Activated naive CD8-positive, alpha-beta T cell treated with anti-CD3 and anti-CD28 coated beads for 36 hours (primary cell): ENCODE measurements at places on chromosomes 3 and 15. TPM values are rescaled to one million over a fixed set of nuclear protein-coding genes. Genes with fewer than 3 reads are reported as not detected.

The GRM2 gene
- 0.46 TPM for total RNA-seq

The TMEM40 gene
- not detected for total RNA-seq

The SAMMSON gene
- total RNA-seq: not detected

The OR5K2 gene
- not detected for total RNA-seq

The FRMD4B gene
- 7.1 TPM for total RNA-seq

The TMEM207 gene
- total RNA-seq: not detected

The SNUPN gene
- 34.1 TPM for total RNA-seq

GRCh38 chr3:149965278-149965677, 5.4 kb downstream of the PFN2 start:
- no peak for DNase-seq

GRCh38 chr3:40502034-40502433, 3.8 kb upstream of the ZNF620 start:
- no peak for DNase-seq

GRCh38 chr3:47794544-47794943, 8.4 kb upstream of the DHX30 start:
- DNase-seq: no peak

DNA sequence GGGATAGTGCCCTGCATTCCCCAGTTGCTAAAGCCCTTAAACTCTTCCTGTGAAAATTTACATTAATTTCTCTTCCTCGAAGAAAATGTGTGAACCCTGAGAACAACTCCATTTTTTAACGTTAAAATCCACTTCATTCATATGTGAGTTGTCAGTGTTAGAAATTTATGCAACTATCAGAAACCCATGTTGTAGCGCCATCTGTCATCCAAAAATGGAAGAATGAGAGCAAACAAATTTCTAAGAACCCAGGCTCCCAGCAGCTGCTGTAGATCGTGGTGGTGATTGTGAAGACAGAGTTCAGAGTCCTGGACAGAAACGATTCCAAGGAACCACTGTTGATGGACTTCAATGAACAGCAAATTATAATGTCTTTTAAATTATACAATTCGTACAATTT, 179.7 kb upstream of the NDN start:
- no peak for DNase-seq

DNA sequence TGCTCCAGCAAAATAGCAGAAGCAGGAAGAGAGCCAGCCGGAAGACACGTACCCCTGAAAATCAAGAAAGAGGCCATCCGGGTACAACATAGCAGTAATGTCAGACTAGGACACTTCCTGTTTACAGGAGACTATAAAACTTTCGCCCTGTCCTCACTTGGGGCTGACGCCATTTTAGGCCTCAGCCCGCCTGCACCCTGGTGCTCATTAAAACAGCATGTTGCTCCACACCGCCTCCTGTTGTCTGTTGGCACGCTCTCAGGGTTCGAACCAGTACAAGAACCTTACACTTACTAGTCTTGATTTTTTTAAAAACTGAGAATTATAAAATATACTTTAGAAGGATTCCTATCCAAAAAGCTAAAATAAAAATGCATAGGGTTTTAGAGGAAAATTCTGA, 159.8 kb upstream of the NR2E3 start:
- DNase-seq: no peak

- DNase-seq: no peak
These were observed 54.8 kb upstream of the VGLL4 start for GRCh38 chr3:11698326-11699082.

GRCh38 chr15:68787609-68788263, 33.0 kb downstream of the ANP32A start:
- no peak for DNase-seq

DNA sequence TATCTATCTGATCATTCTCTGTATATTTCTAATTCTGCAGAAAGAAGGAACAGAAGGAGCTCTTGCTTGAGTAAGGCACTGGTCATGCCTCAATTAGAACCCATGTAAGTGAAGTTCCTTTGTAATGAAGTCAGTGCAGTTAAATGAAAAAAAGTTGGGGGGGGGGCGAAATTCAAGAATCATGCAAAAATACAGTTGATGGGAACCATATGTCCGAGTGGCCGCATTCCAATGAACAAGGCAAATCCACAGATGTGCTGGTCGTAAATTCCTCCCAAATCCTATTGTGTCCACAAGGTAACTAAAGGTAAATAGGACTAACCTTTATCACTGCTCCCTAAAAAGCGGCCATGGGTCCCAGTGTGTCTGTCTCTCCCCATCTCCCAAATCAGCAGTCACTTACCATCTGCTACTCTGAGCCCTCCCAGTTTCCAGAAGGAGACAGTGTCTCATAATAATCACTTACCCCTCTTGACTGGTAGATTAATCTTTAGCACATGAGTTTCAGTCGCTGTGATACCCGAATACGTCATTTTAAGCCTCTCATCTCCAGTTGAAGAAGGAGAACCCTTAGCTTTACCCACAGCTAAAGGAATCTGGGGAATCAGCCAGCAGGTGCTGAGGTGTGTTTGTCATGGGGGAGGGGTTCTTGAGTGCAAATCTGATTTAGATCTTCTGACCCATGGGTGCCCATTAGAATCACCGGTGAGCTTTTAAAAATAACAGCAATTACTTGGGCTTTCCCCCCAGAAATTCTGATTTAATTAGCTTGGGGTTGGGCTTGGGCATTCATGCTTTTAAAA, 56.3 kb upstream of the EPHB3 start:
- DNase-seq: no peak

- DNase-seq: no peak
These were observed 81.0 kb downstream of the PLXNA1 start for GRCh38 chr3:127063916-127064315.

DNA sequence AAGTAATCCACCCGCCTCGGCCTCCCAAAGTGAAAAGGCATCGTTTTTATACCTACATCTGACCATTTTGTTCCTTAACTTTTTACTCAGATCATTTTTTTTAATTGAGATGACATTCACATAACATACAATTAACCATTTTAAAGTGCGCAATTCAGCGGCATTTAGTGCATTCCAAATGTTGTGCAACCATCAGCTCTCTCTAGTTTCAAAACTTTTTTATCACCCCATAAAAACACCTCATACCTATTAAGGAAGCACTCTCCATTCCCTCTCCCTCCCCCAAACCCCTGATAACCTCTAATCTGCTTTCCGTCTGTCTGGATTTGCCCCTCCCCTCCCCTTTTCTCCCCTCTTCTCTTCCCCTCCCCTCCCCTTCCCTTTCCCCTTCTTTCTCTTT, 310.1 kb downstream of the UACA start:
- no peak for DNase-seq

DNA sequence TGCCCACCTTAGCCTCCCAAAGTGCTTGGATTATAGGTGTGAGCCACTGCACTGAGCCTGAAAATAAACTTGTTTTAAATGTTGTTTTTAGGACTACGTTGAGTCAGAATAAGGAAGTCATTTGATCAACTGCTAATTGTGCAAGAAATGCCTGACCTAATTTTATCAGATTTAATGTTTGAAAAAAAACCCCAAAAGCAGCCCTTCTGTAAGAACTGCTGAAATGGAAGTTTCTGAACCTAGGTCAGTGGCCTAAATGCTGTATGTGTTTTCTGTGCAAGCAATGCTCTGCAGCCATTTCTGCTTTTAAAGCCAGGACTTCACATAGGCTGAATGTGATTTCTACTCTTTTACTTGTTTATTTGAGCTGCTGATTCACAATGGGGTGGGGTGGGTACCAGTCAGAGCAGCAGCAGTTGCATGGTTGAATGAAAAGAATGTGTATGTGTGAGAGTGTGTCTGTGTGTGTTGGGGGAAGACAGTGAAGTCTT, 6.6 kb downstream of the GPX1 start:
- DNase-seq: no peak

DNA sequence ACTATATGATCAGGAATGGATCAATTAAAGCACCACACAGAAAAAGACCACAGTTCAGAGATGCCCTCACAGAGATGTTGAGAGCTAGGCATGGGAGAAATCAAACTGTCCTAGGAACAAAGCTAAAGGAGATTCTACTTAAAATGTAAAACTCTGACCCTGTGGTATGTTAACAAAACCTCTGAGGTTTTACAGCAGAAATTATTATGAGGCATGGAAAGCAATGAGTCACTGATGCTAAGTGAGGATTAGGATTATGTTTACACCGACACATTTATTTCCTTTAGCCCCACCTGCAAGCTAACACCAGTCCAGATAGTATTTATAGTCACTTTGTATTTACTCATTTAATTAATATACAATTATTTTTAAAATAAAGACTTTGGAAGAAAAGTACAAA, 1242.2 kb downstream of the OTOL1 start:
- DNase-seq: no peak

- no peak for DNase-seq
These were observed 67.8 kb downstream of the ARHGAP31 start for GRCh38 chr3:119362010-119362409.

GRCh38 chr3:17120115-17120514, 235.4 kb downstream of the PLCL2 start:
- DNase-seq: no peak

- no peak for DNase-seq
These were observed 4.7 kb upstream of the GCSAM start for GRCh38 chr3:112137781-112138180.

DNA sequence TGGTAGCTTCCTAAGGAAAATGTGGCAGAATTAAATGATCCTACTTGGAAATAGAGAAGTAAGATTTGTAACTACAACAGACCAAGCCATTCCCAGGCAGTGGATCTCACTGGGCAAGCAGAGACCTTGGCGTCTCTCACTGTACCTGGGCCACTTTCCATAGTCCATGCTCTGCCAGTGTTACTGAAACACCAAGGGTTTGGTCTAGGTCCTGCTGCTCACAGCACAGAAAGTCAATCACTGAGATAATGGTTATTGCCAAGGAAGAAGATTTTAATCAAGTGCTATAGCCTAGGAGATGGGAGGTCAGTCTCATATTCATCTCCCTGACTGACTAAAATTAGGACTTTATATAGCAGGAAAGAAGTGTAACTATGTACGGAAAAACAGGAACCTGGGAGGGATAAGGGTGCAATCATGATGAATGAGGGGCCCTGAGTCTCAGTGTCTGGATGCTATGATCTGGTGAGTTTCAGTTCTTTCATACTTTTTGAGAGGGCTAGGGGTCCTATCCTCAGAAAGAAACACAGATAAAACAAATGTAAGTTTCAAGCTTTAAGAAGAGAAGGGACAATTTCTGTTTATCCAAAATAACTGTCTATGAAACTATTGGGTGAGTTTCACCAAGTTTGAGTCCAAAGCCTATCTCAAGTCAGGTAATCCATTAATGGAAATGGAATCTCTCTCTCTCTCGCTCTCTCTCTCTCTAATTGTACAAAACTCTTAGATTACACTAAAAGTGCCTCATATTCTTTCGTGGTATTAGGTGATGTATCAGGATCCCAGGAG, 20.6 kb downstream of the GPR15 start:
- no peak for DNase-seq

DNA sequence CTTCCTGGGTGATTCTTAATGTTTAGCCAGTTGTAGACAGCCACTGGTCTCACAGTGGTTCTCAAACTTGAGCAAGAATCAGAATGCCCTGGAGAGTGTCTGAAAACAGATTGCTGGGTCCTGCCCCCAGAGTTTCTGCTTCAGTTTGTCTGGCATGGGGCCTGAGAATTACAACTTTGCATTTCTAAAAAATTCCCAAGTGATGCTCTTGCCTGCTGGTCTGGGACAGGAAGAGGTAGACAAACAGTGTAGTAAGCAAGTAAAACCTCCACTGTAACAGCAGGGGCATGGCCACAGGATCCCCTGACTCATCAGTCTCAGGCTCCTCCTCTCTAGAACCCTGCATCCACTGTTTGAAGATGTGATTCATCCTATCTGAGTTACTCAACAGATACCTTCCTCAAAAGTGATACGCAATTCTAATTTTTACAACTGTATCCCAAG, 36.5 kb downstream of the DZIP1L start:
- DNase-seq: no peak

DNA sequence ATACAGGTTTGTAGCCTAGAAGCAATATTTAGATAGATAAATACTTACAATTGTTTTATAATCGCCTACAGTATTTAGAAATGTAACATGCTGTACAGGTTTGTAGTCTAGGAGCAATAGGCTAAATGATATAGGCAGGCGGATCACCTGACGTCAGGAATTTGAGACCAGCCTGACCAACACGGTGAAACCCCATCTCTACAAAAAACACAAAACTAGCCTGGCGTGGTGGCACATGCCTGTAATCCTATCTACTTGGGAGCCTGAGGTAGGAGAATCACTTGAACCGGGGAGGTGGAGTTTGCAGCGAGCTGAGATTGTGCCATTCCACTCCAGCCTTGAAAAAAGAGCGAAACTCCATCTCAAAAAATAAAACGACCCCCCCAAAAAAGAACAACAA, 375.2 kb upstream of the EPHA3 start:
- DNase-seq: no peak

- DNase-seq: no peak
These were observed 117.1 kb downstream of the CHDH start for GRCh38 chr3:53729159-53729558.

- DNase-seq: no peak
These were observed 517.3 kb downstream of the DIPK2A start for GRCh38 chr3:144488927-144489326.

DNA sequence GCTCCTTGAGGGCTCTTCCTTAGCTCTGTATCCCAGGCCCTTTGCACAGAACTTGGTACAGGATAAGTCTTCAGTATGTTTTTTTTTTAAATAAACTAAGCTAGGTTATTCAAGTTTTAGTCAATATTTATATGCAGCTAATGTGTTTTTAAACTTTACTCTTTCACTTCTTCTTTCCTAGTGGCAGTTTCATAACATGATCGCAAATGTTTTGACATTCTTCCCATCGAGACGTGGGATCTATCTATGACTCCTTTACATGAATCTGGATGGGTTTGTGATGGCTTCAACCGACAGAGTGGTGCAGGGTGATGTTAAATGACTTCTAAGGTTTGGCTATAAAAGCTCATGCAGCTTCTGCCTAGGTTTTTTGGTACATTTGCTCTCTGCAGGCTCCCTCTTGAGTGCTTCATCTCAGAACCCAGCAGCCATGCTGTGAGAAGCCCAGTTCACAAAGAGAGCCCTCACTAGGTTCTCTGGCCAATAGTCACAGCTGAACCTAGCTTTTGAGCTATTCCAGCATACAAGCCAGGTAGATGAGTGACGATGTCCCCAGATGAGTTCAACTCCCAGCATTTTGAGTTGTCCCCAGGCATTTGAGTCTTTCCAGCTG, 13.5 kb upstream of the MECOM start:
- no peak for DNase-seq

DNA sequence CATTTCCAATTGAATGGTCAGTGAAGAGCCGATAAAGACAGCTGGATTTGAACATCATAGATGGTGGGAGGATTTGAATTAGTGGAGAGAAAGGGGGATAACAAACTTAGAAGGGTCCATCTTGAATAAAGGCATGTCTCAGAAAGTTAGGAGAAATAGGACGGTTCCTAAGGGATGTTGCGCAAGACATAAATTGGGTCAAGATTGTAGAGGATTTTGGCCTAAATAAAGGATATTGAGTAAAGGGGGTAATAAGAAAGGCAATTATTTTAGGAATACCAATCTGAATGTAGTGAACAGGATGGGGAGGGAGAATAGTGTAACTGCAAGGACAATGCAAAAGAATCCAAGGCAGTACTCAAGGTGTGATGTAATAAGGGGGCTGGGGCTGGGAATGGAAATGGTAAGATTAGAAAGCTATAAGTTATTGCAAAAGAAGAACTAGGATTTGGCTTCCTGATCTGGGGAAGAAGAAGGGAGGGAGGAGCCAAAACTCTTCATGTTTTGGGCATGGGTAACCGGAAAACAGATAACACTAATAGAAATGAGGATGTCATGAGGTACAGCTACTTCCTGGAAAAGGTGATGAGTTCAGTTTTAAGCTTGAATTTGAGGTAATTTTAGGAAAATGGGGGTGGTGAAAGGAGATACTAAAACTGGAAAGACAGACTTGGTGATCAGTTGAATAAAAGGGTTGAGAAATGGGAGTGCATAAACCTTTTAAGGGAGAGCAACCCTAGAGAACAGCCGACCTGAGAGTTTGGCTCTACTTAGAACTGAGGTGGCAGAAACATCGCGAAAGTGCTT, 17.3 kb upstream of the TRPC1 start:
- DNase-seq: no peak
